Kasumi-1 (cell line): ENCODE measurements at places on chromosomes 12 and 14.

DNA sequence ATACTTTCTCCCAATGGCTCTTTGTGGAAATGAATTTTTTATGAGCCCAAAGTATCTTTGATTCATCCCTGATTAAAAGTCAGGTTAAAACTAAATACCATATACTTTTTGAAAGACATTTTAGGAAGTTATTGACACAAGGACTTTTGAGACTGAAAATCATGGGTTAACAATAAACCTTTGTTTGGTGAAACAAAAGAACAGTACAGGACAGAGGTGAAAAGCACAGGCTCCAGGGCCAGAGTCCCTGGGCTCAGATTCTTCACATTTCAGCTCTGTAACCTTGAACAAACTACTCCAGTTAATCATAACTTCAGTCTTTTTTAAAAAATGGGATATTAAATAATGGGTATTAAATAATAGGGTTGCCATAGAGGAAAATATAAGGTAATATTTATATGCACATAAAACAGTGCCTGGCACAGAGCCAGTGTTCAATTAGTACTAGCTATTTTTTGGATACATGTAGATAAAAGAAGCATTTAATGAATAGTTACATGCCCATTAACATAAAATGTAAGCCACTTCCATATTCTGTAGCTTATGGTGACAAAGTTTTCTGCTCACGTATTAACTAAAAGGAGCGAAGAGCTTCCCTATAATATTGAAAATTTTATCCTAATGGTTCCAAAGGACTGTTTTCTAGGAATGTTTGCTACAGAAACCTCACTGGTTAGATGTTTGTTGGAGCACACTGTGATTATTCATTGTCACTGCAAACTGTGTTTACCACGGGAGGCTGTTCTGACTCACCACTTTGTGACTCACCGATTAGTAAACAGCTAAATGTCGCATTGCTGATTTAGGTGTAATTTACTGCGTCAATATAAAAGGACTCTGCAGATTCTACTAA, 255.4 kb downstream of the DAD1 start:
- DNase-seq, result no peak

GRCh38 chr12:127388985-127389384, 878.0 kb upstream of the TMEM132C start:
- DNase-seq, result no peak

DNA sequence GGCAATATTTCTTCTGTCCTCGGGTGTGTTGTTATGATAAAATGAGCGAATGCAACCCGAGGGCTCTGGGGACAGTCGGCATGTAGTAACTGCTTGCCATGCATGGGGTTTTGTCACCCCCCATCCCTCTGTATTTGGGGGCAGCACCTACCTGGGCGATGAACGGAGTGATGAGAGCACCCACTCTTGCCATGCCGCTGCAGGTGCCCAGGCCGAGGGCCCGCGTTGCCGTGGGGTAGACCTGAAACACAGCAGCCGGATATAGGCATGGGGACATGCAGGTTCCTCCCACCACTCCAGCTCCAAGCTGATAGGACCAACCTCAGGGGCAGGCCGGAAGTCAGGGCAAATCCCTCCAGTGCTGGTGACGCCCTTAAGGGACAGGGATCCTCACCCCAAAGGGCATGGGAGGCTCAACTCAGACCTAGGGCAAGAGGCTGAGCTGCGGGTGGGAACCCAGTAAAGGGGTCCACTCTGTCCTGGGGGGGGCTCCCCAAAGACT, 35.8 kb downstream of the DAO start:
- no peak for DNase-seq

DNA sequence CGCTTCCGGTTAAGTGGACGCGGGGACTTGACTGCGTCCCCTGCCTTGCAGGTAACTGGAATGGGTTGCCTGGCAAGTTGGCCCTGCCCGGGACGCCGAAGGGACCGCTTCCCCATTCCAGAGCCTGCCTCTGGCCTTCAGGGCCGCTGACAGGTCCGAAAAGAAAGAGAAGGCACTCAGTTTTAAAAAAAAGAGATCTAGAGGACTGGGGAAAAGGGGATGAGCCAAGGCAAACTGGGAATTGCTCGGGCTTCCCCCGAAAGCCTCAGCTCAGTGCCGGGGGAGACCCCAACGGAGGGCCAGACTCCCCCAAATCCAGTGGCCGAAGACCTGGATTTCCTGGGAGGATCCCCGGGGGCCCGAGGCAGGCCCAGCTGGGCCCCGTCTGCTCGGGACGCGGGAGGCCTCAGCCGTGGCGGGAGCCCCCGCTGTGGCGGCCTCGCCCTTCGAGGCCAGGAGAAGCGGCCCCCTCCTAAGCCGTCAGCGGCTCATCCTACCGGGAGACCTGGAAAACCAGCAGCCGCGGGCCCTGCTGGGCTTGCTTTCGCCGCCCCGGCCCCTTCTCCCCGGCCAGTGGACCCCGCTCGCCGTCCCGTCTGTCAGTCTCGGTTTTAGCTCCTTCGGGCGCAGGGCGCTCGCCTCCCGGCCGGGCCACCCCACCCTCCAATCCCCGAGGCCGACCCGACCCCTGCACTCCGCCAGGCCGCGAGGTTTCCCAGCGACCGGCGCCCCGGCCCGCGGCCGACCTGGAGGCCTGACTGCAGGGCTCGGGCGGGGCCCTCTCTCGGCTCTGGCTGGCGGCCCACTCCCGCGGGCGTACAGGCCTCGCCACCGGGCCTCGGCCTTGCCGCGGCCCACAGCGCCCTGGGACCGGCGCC, 12.5 kb downstream of the OTX2 start:
- DNase-seq, result no peak

DNA sequence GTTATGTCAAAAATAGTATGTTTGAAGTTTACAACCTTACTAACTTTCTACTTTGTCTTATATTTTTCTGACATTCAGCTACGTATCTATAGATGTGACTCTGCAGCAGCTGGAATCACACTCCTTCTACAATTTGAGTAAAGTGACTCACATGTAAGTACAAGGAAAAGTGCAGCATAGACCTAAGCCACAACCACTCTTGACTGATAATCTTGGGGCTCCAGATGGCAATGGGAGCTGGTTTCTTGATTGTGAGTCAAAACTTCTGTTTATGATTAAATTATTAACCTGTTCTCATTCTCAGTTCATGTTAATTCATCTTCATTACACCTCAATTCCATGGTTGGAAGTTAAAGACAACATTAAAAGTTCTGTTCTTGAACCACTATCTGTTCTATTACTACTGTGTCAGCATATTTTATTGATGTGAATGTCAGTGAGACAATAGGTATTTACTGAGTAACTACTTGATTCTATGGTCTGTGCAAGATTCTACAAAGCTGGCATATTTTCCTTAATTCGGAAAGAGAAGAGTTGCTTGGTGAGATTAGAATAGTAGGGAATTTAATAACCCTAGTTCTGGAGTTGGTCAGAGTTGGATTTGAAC, 112.9 kb downstream of the TSHR start:
- no peak for DNase-seq

DNA sequence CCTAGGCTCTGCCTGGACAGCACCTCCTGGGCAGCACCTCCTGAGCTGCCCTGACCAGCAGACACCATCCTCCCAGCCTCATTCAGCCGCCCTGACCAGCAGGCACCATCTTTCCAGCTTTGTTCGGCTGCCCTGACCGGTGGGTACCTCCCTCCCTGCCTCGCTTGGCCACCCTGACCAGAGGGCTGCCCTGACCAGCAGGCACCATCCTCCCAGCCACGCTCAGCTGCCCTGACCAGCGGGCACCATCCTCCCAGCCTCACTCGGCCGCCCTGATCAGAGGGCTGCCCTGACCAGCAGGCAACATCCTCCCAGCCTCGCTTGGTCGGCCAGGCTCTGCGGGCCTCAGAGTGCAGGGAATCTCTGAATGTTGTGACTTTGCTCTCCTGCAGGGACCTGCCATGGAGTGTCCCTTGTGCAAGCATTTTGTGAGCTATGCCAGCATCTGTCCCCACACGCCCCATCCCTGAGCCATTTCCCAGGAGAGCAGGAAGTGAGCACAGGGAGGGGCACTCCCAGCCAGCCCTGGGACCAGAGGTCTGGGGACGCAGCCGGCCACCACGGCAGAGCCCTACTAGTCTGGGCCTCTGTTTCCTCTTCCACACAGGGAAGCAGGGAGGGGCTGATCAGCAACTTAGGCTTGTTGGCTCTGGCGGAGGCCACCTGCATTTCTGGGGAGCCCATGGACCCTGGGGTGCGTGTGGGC, 265.5 kb downstream of the SEC23A start:
- DNase-seq, result no peak

- peak; percentile 35 for DNase-seq
These were observed 52.3 kb downstream of the PLEKHA5 start for GRCh38 chr12:19181666-19182426.

DNA sequence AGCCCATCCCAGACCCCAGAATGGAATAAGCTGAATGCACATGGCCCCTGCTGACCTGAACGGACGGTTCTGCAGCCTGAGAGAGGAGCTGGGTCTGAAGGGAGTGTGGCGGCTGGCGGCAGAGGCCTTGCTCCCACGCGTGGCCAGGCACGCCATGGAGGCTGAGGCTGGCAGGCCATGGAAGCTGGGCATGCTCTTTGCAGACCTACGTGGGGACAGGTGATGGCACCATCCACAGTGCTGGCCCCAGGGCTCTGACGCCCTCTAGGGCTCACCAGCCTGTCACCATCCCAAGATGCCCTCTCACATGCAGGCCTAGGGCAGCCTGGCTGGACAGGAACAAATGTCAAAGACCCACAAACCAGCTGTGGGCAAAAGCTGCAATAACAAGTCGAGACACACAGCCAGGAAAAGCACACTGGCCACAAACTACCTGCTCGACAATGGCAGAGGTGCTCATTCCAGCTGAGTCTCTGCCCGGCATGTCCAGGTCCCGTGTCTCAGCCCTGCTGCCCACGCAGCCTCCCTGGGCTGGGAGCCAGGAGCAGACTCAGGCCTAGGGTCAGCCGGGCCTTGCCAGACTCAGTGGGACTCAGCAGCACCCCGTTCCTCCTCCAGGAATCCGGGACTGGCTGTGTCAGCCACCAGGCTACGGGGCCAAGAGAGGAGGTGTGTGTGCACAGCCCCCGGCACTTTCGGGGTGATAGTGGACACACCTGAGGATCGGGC, 19.7 kb downstream of the BTBD6 start:
- DNase-seq, result no peak

- DNase-seq, result no peak
These were observed 29.1 kb downstream of the TMEM260 start for GRCh38 chr14:56608689-56609088.

DNA sequence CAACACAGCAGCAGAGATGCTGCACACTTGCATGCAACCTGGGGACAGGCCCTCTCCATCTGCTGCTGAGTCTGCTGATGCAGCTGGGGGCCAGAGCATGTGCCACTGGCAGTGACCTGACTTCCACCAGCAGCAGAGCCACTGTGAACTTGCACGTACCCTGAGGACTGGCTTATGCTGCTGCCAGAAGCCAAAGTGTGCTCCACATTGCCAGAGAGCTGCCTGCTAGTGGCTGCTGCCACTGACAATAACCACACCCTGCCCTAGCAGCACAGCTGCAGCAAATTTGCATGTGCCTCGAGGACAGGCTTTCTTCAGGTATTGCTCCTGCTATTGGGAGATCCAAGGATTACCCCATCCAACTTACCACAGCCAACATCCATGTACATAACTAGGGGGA, 4.5 kb upstream of the PRR4 start:
- no peak for DNase-seq

GRCh38 chr14:70008284-70009262, 129.4 kb downstream of the SMOC1 start:
- no peak for DNase-seq

DNA sequence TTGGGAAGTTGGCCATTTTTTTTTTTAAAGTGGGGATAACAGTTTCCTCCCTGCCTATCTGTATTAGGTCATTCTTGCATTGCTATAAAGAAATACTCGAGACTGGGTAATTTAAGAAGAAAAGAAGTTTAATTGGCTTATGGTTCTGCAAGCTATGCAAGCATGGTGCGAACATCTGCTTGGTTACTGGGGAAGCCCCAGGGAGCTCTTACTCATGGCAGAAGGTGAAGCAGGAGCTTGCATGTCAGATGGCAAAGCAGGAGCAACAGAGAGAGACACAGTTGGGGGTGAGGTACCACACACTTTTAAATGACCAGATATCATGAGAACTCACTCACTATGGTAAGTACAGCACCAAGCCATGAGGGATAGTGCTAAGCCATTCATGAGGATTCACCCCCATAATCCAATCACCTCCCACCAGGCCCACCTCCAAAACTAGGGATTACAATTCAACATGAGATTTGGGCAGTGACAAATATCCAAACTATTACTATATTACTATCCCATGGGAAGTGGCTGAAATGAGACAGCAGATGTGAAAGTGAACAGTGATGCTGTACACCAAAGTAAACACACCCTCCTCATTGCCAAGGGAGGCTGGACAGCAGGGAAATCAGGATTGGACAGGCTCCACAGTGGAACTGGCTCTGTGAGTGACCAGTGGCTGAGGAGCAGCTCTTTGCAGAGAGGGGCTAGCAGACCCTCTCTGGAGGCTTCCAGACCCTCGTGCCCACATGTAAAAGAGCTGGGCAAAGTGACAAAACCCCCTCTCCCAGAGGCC, 40.5 kb downstream of the CRACR2A start:
- no peak for DNase-seq

- no peak for DNase-seq
These were observed 31.7 kb downstream of the RTRAF start for GRCh38 chr14:52020866-52021717.

GRCh38 chr12:110737532-110737931, 5.2 kb downstream of the PPP1CC start:
- no peak for DNase-seq

- no peak for DNase-seq
These were observed 128.4 kb upstream of the CPNE8 start for GRCh38 chr12:39033782-39034181.

- no peak for DNase-seq
These were observed 10.0 kb downstream of the AHNAK2 start for GRCh38 chr14:104968153-104968527.

- no peak for DNase-seq
These were observed 16.7 kb upstream of the E2F7 start for GRCh38 chr12:77082021-77082420.

DNA sequence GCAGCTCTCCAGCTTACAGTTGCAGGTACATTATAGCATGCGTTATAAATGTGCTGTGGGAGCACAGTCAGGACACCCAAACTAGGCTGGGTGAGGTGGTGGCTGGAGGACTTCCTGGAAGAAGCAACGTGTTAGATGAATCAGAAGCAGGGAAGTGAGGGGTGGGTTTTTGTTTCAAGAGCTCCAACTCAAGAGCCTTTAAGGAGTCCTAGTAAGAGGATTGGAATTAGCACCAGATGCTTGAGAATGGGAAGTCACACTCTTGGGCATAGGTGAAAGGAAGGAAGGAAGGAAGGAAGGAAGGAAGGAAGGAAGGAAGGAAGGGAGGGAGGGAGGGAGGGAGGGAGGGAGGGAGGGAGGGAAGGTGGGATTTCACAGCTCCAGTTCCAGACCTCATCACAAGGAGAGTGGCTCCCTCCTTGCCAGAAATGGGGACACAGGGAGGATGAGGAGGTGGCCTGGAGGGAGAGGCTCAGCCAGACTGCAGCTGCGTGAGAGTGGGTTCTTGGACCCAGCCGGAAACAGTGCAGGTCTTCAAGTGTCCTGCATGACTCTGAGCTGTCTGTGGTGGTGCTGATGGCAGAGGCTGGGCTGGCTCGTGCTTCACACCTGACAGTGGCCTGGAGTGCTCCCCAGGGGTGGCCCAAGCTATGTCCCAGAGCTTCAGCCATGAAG, 115.7 kb upstream of the GSC start:
- no peak for DNase-seq
